ENCODE measurements at places on chromosomes 3 and 15.

GRCh38 chr3:184262764-184263179, 1.4 kb upstream of the CAMK2N2 start:
- no peak for DNase-seq

DNA sequence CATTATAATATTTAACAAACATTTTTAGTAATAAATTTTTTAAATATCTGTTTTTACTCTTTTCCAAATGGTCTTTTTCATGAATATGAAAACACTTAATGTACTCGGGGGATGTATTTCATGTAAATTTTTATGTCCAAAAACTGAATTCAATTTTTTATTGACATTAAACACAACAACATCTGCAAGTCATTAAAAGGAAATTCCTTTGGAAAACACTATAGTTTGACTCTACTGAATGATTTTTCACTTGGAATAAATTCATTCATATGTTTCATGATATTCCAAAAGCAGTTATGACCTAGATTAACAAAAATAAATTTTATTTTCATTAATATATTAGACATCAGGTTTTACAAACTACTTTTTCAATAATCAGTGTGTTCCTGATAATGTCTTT, 239.8 kb upstream of the AGTR1 start:
- no peak for DNase-seq

DNA sequence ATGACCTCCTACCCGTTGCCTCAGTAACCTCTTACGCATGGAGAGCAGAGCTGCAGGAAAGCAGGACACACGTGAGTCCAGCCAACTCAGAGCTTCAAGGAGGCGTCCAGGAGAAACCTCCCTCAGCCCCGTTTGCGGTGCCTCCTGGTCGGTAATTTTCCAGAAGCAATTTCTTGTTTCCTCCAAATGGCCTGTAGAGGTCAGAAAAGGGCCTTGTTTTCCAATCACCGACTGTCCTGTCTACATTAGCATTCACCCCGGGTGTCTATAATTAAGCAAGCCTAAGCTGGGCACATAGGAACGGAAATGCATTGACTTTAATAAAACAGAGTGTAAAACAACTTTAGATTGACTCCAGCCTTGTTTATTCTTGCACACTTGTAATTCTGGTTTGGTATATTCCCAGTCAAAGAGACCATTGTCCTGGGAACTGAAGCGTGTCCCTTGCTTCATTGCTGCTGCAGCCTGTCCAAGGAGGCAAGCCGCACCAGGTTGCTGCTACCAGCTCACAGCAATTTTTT, 836.2 kb downstream of the AGBL1 start:
- DNase-seq: no peak

- no peak for DNase-seq
Observed at GRCh38 chr3:264394-265156, 68.0 kb downstream of the CHL1 start.

- no peak for DNase-seq
Observed at GRCh38 chr3:30686799-30687198, 80.4 kb downstream of the TGFBR2 start.

DNA sequence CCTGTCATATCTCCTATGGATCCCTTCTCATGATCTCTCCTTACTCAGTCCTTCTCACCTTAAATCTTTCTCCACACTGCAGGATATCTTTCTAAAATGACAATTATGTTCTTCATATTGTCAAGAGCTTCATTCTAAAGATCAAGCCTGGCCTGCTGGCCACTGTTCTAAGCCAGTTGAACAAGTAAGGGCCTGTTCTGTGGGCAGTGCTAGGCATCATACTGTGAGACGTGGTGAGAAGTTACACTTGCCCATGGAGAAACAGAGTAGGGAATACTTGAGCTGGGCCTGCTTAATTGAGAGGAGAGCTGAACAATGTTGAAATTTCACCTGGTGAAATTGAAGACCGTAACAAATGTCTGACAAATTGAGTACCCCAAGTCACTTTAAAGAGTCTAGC, 184.1 kb upstream of the RASGRP1 start:
- DNase-seq: no peak

- no peak for DNase-seq
Observed at GRCh38 chr3:166114448-166114847, 277.2 kb upstream of the BCHE start.

DNA sequence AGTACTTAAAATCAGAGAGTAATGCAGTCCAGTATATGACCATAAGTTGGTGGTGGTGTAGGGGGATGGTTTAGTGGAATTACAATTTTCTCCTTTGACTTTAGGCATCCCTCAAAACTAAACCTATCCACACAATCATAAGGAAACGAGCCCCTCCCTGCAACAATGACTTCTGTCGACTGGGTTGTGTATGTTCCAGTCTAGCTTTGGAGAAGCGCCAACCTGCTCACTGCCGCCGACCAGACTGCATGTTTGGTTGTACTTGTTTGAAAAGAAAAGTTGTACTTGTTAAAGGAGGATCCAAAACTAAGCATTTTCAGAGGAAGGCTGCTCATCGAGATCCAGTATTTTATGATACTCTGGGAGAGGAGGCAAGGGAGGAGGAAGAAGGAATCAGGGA, 52.8 kb downstream of the MGA start:
- no peak for DNase-seq

GRCh38 chr3:9161298-9161697, 88.1 kb downstream of the SRGAP3 start:
- no peak for DNase-seq

GRCh38 chr3:100761211-100761942, 52.1 kb downstream of the TFG start:
- DNase-seq: no peak

GRCh38 chr15:72858205-72858604, 74.6 kb upstream of the ADPGK start:
- DNase-seq: no peak

DNA sequence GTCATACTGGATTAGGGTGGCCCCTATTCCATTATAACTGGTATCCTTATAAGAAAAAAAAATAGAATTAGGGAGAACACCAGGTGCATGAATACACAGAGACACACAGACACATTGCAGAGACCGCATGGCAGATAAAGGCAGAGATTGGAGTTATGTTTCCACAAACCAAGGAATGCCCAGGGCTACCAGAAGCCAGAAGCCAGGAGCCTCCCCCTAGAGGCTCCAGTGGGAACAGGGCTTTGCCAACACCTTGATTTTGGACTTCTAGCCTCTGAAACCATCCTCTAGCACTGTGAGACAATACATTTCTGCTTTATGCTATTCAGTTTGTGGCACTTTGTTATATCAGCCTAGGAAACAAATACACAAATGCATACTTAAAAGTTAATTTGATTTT, 10.4 kb downstream of the GOLM2 start:
- DNase-seq: no peak

GRCh38 chr3:17399586-17399985, 342.8 kb downstream of the TBC1D5 start:
- no peak for DNase-seq

DNA sequence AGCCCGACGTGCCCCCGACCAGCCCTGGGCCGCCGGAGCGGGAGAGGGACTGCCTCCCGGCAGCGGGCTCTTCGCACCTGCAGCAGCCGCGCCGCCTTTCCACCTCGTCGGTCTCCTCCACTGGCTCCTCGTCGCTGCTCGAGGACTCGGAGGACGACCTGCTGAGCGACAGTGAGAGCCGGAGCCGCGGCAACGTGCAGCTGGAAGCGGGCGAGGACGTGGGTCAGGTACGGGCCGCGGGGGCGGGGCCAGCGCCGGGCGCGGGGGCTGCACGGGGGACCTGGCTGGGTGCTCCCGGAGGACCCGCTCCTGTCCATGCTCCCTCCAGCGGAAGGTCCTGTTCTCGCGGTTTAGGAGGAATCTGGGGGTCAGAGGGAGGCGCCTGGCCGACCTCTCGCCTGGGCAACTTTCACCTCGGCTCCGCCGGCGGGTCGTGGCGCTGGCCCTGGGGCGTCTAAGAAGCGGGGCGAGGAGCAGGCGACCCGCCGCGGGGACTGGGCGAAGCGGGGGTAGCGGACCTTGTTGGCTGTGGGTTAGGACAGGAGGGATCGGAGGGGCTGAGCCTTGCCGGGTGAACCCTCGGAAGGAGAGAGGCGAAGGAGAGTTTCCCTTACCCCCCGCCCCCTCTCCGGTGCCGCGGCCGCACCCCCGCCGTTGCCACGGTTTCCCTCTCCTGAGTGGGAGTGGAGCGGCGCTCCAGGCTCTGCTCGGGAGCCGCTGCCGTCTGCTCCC, 682 bp downstream of the ITPKA start:
- DNase-seq: no peak

DNA sequence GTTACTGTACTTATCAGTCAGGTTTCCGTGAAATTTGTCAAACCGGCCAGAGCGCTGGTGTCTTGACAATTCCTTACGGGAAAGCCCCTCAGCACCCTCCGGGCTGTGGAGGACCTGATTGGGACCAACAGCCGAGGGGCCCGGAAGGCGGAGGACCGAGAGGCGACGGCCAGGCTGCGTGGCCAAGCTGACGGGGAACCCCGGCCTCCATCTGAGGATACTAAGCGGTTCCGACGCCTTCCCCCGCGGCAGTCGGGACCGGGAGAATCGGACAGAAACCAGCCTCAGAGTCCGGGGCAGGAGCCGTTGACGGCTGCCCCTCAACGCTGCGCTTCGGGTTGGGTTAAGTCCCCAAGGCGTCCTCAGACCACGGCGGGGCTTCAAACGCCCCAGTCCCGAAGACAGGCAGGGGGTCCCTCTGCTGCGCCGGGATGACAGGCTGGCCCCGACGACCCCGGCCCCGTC, 499 bp downstream of the ALDH1A2 start:
- no peak for DNase-seq

DNA sequence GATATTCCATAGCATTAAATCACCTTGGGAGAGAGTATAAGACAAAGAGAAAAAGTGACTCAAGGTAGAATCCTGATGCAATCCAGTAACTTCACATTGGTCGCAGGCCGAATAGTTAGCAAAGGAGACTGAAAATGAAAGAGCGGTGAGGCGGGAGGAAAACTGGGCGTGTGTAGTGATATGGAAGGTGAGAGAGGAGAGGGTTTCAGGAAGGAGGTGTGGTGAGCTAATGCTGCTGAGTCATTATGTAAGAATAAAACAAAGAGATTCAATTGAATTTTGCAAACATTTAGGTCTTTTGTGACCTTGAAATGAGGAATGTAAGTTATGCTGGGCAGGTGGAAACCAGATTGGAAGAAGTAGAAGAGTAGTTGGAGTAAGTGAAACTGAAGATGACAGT, 235.3 kb downstream of the C3orf38 start:
- no peak for DNase-seq

DNA sequence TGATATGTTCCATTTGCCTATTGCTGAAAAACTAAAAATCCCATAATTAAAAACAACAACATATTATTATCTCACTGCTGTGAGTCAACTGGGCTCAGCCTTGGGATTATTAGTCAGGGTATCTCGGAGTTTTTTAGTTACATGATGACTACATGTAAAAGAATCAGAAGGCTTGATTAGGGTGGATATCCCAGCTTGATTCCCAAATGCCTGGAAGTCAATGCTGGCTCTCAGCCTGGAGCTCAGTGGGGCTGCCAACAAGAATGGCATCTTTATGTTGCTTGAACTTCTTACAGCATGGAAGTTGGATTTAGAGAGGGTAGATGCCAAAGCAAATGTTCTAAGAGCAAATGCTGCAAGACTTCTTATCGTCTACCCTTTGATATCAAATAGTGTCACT, 278.5 kb downstream of the PLOD2 start:
- DNase-seq: no peak

Data from stimulated activated CD8-positive, alpha-beta memory T cell treated with anti-CD3 and anti-CD28 coated beads, Interleukin-15, amount 100 ng/mL, for 24 hours (primary cell).